ENCODE measurements at places on chromosomes 7 and 10.

DNA sequence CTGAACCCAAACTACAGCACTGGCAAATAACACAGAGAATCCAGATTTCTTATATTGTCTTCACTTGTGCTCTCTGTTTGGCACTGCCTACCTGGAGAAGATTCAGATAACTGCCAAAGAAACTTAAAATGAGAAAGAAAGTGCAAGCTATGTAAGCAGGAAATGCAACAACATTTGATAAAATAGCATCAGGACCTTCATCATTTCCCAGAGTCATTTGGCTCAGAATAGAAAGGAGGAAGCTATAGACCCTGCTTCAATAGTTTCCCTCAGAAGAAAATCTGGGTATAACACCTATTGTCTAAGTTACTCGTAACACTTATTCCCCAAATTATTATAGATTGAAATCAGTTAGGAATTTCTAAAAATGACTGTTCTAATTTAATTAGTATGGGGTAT, 56.2 kb downstream of the CC2D2B start:
- no peak for DNase-seq

DNA sequence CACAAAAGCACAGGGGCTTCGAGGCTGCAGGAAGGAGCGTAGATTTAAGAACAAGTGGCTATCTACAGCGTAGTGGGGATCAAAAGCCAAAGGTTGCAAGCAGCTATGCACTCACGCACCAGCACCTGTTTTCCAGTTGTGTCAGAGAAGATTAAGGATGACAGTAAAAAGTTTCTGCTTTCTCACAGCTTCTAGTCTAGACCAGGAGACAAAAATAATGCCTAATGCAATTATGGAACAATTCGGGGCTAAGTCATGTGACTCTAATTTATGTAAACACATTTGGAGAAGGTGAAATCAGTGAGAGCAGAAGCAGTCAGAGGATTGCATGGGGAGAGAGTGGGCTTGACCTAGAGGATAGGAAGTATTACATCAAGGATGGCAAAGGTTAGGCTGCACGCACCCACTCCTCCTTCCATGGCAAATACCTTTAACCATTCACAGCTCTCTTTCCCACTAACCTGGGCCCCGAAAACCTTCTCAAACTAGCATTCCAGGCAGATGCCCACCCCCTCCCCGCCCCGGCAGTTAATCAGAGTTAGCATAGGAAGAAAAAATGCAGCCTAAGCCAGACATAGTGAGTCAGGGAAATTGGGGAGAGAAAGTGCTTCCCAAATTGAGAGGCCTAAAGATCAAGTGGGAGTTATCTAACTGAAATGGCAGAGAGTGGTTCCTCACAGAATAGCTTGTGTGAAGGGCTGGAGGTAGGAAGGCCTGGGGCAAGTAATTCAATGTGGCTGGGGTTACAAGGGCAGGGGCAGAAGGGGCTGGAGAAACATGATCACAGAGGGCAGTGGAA, 48.2 kb upstream of the GPAM start:
- DNase-seq, result peak; percentile 55

GRCh38 chr10:29773675-29774091, 138.9 kb upstream of the SVIL start:
- DNase-seq, result no peak

GRCh38 chr7:154627646-154628290, 375.2 kb downstream of the PAXIP1 start:
- DNase-seq, result peak; percentile 7

DNA sequence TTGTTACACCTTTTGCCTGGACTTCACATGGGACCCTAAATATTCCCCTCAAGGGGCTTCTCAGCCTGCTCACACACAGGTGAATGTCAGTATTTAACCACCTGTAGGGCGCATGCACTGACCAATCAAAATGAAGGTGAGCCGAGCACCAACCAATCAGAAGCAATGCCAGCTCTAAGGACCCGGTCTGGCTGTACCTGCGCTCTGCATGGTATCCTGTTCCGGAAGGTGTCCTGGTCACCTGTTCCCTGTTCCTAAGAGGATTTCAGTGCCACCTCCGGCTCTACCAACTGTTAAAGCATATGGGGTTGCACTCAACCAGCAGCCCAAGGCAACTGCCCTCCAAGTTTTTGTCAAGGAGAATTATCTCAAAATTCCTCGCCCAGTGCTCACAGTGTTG, 18.4 kb upstream of the CALN1 start:
- DNase-seq, result no peak

- no peak for DNase-seq
Observed at GRCh38 chr7:91083855-91084644, 180.2 kb upstream of the FZD1 start.

GRCh38 chr7:43317075-43317474, 204.6 kb downstream of the HECW1 start:
- no peak for DNase-seq

Data from fibroblast of skin of right biceps (primary cell).